ENCODE measurements at places on chromosomes 7 and 10.
A peak's percentile ranks its signal among the peaks of the same experiment; 100 is the strongest.

- no peak for DNase-seq
Observed at GRCh38 chr7:134916171-134916883, 70.0 kb upstream of the AGBL3 start.

DNA sequence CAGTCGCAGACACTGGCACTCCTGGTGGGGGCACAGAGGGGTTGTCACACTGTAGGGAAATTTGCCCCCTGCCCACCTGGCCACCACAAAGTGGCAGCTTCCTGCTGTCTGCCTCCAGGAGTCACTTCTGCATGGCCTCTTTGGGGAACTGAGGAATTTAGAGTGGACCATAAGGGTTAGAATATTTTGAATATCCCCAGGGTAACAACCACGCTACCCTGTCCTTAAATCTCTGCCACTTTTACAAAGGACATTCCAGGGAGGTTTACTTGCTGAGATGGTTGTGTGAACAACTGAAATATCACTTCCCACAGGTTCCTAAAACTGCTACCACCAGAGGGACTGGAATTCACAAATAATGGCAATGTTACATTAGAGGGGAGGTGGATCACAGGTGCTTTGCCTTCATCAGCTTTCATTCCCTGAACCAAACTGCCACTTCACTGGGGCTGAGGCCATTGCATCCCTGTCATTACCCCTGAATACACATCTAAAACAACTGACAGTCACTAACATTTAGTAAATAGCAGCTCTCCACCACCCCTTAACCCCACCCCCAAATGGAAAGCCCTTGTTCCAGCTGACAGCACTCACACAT is 88.1 kb upstream of the IFRD1 start:
- no peak for DNase-seq

- peak; percentile 92 for DNase-seq
Observed at GRCh38 chr10:72738486-72738885, 46.5 kb downstream of the MCU start.

DNA sequence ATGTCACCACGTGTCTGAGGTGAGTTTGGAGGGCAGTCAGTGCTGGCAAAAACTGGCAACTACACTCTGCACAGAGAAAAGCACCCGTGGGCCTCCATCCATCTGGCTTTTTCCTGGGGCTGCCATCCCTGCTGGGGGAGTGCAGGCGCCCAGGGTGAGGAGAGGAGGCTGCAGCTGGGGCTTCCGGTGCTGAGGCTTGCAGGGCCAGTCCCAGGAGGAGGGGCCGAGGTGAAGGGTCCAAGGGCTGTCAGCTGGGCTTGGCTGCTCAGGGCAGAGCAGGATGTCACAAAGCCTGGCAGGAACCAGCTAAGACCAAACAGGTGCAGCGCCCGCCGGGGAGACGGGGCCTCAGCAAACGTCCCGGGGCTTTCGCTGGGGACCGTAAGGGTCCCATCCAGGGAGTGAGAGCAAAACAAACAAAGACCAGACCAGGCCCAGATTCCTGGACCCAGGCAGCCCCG is 77.2 kb downstream of the CFAP46 start:
- DNase-seq: no peak

- no peak for DNase-seq
Observed at GRCh38 chr10:123245264-123245663, 91.1 kb downstream of the BUB3 start.

DNA sequence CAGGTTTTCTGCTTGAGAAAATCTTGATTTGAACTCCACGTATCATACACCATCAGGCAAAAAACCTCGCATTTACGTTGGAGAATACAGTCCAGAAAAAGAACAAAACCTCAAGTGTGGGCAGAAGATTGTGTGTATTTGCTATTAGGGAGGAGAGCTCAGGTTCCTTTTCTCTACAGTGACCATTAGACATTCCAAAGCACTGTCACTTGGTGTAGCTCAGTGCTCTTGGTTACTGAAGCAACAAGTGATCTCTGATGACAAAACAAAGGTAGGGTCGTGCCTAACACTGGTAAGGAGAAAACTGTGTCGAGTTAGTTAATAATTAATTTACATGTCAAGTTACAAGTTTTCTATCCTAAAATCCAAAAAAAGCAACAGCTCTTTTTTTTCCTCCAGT is 72.6 kb downstream of the C1GALT1 start:
- no peak for DNase-seq

Data from endothelial cell of umbilical vein (primary cell).